ENCODE measurements at places on chromosomes 6 and 20. TPM values are rescaled to one million over a fixed set of nuclear protein-coding genes. Genes with fewer than 3 reads are reported as not detected.

The L3MBTL1 gene
- 17.2 TPM for total RNA-seq

The OR2B6 gene
- not detected for total RNA-seq

The COL9A3 gene
- not detected for total RNA-seq

The RSPH9 gene
- 0.15 TPM for total RNA-seq

The PNPLA1 gene
- 0.25 TPM for total RNA-seq

The ECT2L gene
- not detected for total RNA-seq

All from CD4-positive, CD25-positive, alpha-beta regulatory T cell (primary cell).